Cardiac fibroblast (primary cell): ENCODE measurements at places on chromosomes 6 and 20.
A peak's percentile ranks its signal among the peaks of the same experiment; 100 is the strongest.

DNA sequence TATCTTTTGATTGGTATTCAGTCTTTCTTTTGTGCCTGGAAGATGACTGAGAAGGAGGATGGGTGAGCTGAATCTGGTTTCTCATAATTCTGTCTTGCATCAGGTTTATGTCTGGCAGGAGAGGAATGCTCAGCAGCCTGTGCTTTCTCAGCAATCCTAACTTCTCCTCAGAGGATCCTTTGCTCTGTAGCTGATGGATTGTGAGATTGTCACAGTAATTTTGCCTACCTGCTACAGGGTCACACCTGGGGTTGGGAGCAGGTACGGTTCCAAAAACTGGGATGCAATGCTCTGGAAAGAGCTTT lies 2.1 kb upstream of the HS3ST5 start:
- DNase-seq = no peak

DNA sequence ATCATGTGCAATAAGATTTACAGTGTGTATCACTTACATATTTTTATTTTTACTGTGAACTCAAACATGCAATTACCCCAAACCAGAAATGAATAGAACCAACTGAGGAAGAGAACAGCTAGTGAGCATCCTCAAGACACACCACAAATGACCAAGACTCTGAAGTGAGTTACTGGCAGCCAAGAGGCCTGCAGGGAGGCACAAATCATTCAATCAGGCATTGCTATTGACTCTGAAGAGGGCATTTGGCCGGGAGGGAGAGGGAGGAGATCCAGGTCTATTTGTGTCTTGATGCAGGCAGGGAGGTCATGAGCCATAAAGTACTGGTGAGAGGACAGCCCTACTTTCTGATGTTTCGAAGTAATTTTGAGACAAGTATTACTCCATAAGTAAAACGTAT lies 257.7 kb downstream of the BCKDHB start:
- no peak for DNase-seq

DNA sequence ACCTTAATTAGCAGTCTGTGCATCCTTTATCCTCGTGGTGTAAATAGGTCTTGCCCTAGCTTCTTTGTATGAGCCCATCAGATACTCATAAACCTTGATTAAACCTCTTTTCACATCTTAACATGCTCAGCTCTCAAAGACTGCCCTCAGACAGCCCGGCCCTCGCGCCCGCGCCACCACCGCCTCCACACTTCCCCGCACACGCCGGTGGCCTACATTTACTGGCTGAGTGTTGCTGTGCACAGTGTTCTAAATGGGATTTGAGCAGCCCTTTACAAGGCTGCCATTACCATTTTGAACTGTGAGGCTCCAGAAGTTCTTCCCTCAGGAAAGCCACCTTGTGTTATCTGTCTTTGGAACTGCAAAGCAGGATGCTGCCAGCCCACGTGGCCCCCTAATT lies 63.0 kb upstream of the INSM1 start:
- no peak for DNase-seq

GRCh38 chr6:35477028-35477427 lies 8.8 kb downstream of the RPL10A start:
- DNase-seq = no peak

DNA sequence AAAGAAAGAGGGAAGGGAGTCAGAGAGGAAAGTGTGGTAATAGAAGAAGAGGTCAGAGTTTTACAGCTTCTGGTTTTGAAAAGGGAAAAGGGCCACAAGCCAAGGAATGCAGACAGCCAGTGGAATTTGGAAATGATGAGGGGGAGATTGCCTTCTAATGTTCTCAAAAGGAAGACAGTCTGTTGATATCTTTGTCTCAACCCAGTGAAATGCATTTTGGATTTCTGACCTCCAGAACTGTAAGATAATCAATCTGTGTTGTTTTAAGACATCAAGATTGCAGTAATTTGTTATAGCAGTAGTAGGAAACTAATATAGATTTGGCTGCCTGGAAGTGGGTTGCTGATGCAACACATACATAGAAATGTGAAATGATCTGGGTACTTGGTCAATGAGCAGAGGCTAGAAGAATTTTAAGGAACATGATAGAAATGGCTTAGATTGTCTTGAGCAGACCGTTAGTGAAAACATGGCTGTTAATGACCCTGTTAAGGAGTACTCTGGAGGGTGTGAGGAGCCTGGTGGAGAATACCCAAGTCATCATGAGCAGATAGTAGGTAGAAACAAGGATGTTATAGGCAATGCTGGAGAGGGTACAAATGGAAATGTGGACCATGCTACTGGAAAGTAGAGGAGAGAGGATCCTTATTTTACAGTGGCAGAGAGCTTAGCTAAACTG lies 255.8 kb upstream of the RAB32 start:
- peak; percentile 68 for DNase-seq
